ENCODE measurements at places on chromosomes 13 and 19. TPM values are rescaled to one million over a fixed set of nuclear protein-coding genes. Genes with fewer than 3 reads are reported as not detected.

Gene ZNF667
- not detected for total RNA-seq

Gene CD22
- 0.56 TPM for total RNA-seq

Gene LEUTX
- total RNA-seq = not detected

Gene ZNF230
- total RNA-seq = 4.0 TPM

Gene ZNF414
- total RNA-seq = 27.2 TPM

Gene KLK1
- total RNA-seq = 0.88 TPM

Gene CCDC70
- total RNA-seq = not detected

Gene FOXA3
- total RNA-seq = not detected

- no peak for DNase-seq
- H3K27ac ChIP-seq = no peak overlapping the region
- no peaks in the 10 kb centered on the region for H3K36me3 ChIP-seq
- no peaks in the 10 kb centered on the region for H3K4me1 ChIP-seq
These were observed 166.0 kb downstream of the GPC5 start for GRCh38 chr13:91564396-91564795.

GRCh38 chr19:14375055-14375581 lies 6.1 kb upstream of the ADGRE5 start:
- no peak for DNase-seq
- peaks cover 5% of the 10 kb centered on the region for H3K4me1 ChIP-seq
- no peaks in the 10 kb centered on the region for H3K27me3 ChIP-seq
- no peak overlapping the region for H3K4me3 ChIP-seq
- no peaks in the 10 kb centered on the region for H3K36me3 ChIP-seq

- H3K27ac ChIP-seq = no peak overlapping the region
- no peaks in the 10 kb centered on the region for H3K36me3 ChIP-seq
- H3K4me3 ChIP-seq = no peak overlapping the region
- DNase-seq = peak; percentile 33
These were observed 4.9 kb downstream of the CCDC122 start for GRCh38 chr13:43874504-43875092.

DNA sequence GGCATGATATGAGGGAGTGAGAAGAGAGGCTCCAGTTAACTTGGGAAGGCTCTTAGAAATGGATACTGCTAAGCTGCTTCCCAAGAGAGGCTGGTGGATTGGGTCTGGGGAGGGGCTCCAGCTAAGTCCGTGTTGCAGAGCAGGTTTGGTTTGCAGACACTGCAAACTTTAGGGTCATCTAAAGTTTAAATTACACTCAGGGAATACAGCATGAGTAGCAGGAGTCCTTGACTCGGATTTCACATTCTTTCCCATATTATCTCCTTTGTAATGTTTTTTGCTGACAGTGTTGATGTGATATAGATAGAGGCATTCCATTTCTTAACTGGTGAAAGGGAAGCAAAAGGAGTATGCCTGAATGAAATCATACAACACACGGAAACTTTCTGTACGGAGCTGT lies 31.9 kb downstream of the SGCG start:
- no peak overlapping the region for H3K4me3 ChIP-seq
- no peaks in the 10 kb centered on the region for H3K27me3 ChIP-seq
- DNase-seq = no peak
- no peaks in the 10 kb centered on the region for H3K36me3 ChIP-seq

GRCh38 chr13:110856942-110857835 lies 57.7 kb downstream of the ANKRD10 start:
- H3K27ac ChIP-seq = no peak overlapping the region
- no peak overlapping the region for H3K4me3 ChIP-seq
- H3K36me3 ChIP-seq = no peaks in the 10 kb centered on the region

GRCh38 chr19:36527341-36527740 lies 730 bp downstream of the ZNF260 start:
- DNase-seq = peak; percentile 13
- H3K36me3 ChIP-seq = peaks cover 43% of the 10 kb centered on the region

DNA sequence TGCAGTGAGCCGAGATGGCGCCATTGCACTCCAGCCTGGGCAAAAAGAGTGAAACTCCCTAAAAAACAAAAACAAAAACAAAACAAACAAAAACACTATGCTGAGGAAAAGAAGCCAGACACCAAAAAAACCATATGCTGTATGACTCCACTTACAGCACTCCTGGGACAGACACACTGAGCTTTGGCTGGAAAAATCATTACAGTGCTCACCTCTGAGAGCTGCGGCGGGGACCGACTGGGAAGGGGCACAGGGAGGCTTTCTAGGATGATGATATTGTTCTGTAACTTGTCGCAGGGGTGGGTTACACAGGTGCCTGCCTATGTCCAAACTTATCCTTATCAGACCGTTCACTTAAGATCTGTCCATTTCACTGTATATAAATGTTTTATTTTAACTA lies 7.8 kb downstream of the PNMA8A start:
- no peak overlapping the region for H3K27ac ChIP-seq
- no peak overlapping the region for H3K4me3 ChIP-seq
- H3K4me1 ChIP-seq = peaks cover 15% of the 10 kb centered on the region
- H3K36me3 ChIP-seq = no peaks in the 10 kb centered on the region
- H3K27me3 ChIP-seq = no peaks in the 10 kb centered on the region
- no peak for DNase-seq

DNA sequence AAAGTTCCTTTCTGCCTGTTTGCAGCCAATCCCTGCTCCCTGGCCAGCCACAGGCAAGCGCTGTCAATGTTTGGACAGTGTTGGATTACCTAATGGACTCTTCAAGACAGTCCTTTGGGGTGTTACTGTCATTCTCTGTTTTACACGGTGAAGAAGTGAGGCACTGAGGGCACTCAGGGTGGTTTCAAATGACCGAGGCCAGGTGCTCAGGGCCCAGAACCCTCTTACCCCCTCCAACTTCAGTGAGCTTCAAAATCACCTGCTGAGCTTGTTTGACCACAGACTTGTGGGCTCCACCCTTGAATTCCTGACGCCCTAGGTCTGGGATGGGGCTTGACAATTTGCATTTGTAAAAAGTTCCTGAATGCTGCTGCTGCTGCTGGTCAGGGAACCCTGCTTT lies 97.9 kb downstream of the GGACT start:
- H3K36me3 ChIP-seq = no peaks in the 10 kb centered on the region
- no peak for DNase-seq

DNA sequence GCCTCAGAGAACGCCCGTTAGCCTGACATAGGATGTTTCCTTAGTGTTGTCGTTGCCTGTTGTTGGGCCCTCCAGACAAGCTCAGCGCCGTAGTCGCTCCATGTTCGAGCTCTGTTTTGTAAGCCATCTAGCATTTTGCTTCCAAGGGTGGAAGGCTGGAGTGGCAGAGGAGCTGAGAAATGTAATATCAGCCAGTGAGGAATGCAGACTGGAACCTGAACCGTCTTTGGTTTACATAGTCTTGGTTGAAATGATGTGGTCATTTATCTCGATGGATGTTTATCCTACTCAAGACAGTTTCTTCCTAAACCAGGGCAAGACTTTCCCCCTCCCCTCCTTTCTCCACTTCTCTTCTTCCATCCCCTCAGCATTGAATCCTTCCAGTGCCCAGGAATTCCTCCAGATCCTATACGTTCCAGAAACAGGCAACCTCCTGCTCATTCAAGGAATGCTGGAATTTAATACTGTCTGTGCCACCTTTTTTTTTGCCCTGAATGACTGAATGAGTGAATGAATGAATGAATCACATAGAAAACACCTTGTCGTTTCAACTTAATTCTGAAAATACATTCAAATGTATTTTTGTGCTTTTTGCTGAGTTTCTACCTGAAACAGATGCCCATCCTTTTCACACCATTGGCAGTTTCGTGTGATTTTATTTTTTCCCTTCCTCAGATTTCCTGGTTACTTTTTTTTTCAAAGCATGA lies 109.5 kb upstream of the MBNL2 start:
- peaks cover 19% of the 10 kb centered on the region for H3K27me3 ChIP-seq
- H3K27ac ChIP-seq = no peak overlapping the region
- peaks cover 14% of the 10 kb centered on the region for H3K4me1 ChIP-seq
- no peaks in the 10 kb centered on the region for H3K36me3 ChIP-seq
- no peak for DNase-seq

DNA sequence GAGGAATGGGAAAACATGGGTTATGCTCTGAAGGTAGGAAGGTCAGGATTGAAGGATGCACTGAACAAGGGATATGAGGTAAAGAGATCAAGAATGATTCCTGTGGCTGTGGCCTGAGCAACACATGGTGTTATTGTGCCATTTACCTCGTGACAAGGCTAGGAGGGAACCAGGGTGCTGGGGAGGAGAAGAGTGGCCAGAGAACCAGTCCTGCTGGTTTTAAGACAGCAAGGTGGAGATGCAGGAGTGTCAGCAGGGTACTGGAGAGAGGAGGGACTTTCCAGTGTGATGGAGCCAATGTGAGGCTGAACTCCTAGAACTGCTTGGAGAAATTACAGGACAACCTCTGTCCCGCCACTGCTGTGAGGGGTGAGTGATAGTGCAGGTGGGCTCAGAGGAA lies 282.4 kb downstream of the MYO16 start:
- no peak overlapping the region for H3K27ac ChIP-seq
- peaks cover 17% of the 10 kb centered on the region for H3K4me1 ChIP-seq

GRCh38 chr13:29472332-29472961 lies 123.0 kb downstream of the SLC7A1 start:
- H3K27ac ChIP-seq = no peak overlapping the region
- H3K4me1 ChIP-seq = no peaks in the 10 kb centered on the region
- no peak overlapping the region for H3K4me3 ChIP-seq
- DNase-seq = peak; percentile 72
- no peaks in the 10 kb centered on the region for H3K27me3 ChIP-seq

DNA sequence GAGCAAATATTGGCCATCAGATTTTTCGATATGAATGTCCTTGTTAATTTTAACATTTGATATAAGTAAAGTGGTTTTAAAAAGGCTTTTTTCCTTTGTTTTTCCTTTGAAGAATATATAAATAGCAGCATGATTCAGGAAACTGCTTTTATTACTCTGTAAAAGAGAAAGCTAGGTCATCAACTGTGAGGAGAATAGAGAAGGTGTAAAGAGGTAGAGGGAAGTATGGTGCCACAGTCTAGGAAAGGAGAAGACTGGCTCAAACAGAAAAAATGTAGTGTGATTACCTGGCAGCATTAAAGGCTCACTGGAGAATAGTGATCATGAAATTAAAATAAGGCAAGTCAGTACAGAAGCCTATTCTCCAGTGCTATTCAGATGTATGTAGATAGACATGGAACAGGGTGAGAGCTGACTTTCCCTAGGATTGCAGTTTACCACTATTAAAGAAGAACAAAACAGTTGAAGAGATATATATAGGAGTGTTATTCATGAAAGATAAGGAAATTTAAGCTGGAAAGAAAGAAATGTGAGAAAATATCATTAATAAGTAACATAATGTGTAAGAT lies 1115.9 kb upstream of the PCDH9 start:
- H3K4me1 ChIP-seq = no peaks in the 10 kb centered on the region
- DNase-seq = no peak
- H3K36me3 ChIP-seq = no peaks in the 10 kb centered on the region
- H3K27ac ChIP-seq = no peak overlapping the region
- no peak overlapping the region for H3K4me3 ChIP-seq
- H3K27me3 ChIP-seq = no peaks in the 10 kb centered on the region

DNA sequence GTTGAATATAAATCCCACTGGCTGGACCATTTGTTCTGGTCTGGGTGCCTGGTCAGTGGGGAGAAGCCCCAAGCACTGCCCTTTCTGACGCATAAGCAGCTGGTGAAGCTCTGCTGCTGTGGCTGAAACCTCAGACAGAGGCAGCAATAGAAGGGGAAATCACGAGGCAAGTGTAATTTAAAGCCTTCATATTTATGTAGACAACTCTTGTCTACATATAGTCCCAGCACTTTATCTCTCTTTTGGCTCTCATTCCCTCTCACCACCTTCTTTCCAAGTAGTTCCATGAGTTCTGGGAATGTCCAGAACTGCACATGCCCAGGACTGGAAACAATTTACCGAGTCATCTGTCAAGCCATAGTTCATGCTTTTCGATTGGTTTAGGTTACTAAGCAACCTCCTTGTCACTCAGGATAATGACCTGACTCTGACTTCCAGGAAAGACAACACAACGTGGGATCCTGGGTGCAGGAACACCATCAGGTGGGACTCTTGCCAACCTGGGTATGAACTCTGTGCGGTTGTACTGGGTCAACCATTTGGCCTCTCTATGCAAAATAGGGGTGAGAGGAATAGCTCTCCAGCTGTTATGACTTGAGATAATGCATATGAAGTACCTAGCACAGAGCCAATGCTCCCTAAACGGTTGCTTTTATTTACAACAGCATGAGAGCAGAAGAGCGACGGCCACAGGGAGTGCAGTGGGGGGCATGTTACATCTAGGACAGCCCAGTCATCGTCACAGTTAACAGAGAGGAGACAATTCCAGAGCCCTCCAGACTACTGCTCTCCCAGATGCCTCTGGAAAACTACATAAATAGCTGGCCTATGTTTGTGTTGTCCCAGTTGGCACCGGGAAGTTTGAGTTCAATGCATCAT lies 321.9 kb downstream of the FOXO1 start:
- no peak for DNase-seq
- H3K27ac ChIP-seq = no peak overlapping the region
- no peaks in the 10 kb centered on the region for H3K36me3 ChIP-seq
- H3K27me3 ChIP-seq = no peaks in the 10 kb centered on the region
- peaks cover 29% of the 10 kb centered on the region for H3K4me1 ChIP-seq

DNA sequence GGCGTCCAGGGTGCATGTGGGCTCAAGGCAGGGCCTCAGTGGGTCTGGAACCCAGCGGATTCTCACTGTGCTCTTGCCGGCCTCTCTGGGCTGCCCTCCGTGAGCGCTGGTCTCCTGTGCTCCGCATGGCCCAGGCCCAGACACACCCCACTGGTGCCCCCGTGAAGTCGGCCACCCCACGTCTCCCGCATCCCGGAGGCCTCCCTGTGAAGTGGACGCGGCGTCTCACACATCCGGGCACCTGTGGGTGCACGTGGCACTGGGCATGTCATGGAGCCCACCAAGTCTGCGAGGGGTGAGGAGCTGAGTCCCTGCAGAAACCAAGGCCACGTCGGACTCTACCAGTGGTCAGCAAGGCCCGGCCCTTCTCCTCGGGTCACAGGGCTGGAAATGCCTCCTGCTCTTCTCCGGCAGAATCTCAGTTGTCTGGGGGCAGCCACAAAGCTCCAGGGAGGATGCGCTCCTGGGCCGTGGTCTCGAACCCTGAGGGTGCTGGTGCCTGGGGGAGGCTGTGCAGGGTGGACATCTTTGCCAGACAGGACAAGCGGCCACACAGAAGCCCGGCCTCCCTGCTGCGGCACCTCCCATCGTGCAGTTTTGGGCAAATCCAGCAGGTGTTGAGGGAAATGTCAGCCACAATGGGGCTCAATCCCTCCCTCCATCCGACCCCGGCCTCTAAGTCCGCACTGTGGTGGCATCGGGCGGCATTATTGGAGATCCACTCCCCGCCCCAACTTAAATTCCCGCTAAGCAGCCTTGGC lies 2.2 kb downstream of the C13orf46 start:
- peaks cover 7% of the 10 kb centered on the region for H3K36me3 ChIP-seq
- H3K27me3 ChIP-seq = no peaks in the 10 kb centered on the region
- peaks cover 9% of the 10 kb centered on the region for H3K4me1 ChIP-seq
- peak overlapping the region; percentile 86 for H3K27ac ChIP-seq
- DNase-seq = no peak
- no peak overlapping the region for H3K4me3 ChIP-seq

- peaks cover 12% of the 10 kb centered on the region for H3K4me1 ChIP-seq
- peak; percentile 74 for DNase-seq
- peaks cover 27% of the 10 kb centered on the region for H3K36me3 ChIP-seq
- no peak overlapping the region for H3K4me3 ChIP-seq
- H3K27me3 ChIP-seq = no peaks in the 10 kb centered on the region
- peak overlapping the region; percentile 71 for H3K27ac ChIP-seq
These were observed 25.9 kb downstream of the RCN3 start for GRCh38 chr19:49553451-49554271.

GRCh38 chr19:485583-486236 lies 10.6 kb upstream of the MADCAM1 start:
- no peaks in the 10 kb centered on the region for H3K27me3 ChIP-seq
- peak overlapping the region; percentile 23 for H3K27ac ChIP-seq
- peak; percentile 19 for DNase-seq
- peaks cover 1% of the 10 kb centered on the region for H3K36me3 ChIP-seq
